ENCODE measurements at places on chromosomes 13 and 19.
A peak's percentile ranks its signal among the peaks of the same experiment; 100 is the strongest.

DNA sequence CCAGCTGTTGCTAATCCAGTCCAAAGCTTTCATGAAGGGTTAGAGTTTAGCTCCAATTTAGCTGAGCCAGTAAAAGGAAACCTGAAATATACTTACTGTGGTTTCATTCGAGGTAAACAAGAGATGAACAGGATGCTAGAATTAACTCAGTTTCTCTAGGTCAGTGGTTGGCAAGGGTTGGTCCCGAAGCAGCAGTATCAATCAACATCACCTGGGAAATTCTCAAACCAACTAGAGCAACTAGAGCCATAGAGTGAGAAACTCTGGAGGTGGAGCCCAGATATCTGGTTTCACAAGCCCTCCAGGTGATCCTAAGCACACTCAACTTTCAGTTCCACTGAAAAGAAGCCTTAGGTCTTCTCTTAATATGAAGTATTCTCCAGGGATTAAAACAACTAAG, 376.7 kb downstream of the OXGR1 start:
- DNase-seq = no peak

GRCh38 chr19:55679343-55680257, 4.6 kb downstream of the EPN1 start:
- no peak for DNase-seq

DNA sequence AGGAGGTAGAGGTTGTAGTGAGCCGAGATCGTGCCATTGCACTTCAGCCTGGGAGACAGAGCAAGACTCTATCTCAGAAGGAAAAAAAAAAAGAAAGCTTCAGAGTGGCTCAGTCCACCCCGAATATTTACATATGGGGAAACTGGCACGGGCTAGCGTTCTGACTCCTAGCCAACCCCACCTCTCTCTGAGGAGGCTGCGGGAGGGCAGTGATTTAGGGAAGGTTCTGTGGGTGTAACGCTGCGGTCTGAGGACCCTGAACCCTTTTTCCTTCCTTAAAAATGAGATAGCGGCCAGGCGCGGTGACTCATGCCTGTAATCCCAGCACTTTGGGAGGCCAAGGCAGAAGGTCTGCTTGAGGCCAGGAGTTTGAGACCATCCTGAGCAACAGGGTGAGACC, 5.0 kb downstream of the LRRC25 start:
- no peak for DNase-seq

GRCh38 chr13:95926231-95926630, 127.0 kb downstream of the UGGT2 start:
- DNase-seq = no peak

GRCh38 chr13:24122569-24122968, 38.0 kb upstream of the SPATA13 start:
- DNase-seq = no peak

DNA sequence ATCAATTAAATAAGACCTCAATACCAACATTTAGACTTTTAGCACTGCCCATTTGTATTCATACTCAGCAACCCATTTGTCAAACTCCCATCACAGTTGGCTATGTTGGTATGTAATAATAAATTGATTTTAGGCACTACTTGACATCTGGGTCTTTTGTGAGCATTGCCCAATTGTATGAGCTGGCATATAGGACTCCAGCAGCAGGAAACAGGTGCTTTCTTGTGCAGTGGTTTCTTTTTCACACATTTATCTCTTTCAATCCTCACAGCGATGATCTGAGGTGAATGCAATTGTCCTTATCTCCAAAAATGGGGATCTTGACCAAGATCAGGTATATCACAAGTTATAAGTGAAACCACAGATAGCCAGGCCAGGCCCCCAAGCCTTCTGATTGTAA, 96.9 kb upstream of the OXGR1 start:
- no peak for DNase-seq

- no peak for DNase-seq
These were observed 54.2 kb downstream of the PCDH9 start for GRCh38 chr13:67175836-67176459.

DNA sequence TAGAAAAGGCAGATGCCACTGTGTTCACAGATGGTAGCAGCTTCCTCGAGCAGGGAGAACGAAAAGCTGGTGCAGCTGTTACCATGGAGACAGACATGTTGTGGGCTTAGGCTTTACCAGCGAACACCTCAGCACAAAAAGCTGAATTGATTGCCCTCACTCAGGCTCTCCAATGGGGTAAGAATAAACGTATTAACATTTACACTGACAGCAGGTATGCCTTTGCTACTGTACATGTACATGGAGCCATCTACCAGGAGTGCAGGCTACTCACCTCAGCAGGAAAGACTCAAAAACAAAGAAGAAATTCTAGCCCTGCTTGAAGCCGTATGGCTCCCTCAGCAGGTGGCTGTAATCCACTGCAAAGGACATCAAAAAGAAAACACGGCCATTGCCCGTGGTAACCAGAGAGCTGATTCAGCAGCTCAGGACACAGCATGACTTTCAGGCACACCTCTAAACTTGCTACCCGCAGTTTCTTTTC, 197.7 kb downstream of the ZNF737 start:
- DNase-seq = no peak

DNA sequence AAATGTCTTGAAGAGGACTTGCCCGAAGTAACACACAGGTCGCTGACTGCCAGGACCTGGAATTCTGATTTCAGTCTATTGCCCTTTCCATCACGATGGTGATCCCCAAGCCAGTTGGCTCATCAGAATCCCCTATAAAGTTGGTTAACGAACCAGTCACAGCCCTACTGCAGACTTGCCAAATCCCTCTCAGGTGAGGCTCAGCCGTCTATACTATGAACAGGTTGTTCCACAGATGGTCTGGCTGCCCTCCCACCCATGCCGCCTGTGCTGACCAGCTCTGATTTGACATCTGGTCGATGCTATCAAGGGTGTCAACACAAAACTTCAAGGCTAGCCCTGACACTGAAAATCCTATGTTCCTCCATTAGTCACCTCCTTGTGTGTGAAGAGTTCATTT, 90.0 kb downstream of the RNASEH2B start:
- no peak for DNase-seq

GRCh38 chr19:18208098-18208951, 4.5 kb upstream of the RAB3A start:
- DNase-seq = peak; percentile 57

DNA sequence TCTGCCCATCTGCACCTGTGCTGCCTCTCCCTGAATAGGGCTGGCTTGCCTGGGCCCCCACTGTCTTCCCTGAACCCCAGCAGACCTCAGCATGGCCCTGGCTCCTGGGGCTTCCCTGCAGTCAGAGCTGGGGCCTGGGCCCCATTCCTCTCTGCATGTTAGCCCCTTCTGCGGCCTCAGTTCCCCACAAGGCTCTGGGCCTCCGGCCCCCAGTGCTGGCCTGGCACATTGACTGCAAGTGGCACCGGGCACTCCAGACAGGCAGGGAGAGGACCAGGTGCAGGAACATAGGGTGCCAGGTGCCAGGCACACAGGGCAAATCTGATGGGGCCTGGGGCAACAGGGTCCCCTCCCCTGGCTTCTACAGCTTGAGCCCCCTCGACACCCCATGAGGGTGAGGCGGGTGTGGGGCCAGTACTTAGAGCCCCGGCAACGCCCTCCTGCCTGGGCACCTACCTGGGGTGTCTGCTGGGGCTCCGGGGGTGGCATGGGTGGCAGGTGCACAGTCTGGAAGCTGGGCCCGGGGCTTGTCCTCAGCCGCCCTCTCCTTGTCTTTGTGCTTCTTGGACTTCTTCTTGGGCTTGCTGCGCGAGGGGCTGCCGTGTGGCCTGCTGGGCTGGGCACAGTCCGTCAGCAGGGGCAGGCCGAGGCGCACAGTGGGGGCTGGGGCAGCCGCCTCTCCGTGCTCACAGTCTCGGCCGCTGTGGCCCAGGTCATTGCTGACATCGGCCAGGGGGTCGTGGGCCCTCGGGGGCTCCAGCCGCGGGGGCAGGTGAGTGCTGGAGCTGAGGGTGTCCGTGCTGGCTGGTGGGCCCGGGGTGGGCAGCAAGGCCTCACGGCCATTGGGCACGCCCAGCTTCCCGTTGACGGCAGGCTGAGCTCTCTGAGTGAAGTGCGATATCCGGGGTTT, 12.3 kb upstream of the ISYNA1 start:
- no peak for DNase-seq

GRCh38 chr13:110593430-110594130, 21.8 kb upstream of the NAXD start:
- peak; percentile 56 for DNase-seq

- no peak for DNase-seq
These were observed 9.3 kb downstream of the IRF2BP1 start for GRCh38 chr19:45876411-45877197.

DNA sequence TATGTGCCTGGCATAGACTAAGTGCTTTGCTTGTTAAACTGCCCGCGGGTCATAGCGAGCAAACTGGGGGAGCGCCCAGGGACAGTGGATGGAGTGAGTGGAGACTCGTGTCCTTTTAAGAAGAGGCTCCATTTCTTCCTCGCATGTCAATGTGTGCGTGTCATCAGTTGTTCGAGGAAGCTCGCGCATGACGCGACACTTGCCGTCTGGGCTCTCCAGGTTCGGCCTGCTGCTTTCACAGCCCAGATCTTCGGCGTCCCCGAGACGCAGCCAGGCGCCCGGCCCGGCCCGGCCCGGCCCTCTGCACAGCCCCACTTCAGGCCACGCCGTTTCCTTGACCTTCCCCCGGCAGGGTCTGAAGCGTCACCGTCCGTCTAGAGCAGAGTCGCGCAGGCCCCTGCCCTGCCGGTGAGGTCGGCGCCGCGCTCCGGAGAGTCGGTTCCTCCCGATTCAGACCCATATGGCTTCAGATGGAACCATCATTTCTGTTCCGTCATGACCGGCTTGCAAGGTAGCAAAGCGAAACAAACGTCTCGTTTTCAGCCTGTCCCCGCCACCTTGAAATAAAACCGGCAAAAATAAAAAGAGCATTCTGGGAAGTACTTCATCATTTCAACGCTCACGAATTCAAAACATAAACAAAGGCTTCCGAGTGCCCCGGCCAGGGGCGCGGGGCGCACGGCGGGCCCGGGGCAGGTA, 599 bp upstream of the ARHGEF7 start:
- peak; percentile 11 for DNase-seq

DNA sequence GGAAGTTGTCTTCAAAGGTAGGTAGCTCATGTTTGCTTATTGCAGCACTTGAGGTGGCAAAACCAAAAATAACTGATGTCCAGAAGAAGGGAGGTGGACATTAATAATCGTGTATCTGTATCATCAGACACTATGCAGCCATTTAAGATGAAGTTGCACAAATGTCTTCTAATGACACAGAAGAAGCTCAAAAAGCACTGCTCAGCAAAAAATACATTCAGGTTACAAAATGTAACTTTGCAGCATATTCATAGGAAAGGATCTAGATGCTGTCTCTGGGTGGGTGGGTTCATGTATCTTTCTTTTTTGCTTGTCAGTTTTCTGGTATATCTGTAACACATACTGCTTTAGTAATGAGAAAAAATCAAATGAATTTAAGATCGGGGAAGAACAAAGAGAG, 247.8 kb downstream of the DNAJC15 start:
- DNase-seq = no peak

DNA sequence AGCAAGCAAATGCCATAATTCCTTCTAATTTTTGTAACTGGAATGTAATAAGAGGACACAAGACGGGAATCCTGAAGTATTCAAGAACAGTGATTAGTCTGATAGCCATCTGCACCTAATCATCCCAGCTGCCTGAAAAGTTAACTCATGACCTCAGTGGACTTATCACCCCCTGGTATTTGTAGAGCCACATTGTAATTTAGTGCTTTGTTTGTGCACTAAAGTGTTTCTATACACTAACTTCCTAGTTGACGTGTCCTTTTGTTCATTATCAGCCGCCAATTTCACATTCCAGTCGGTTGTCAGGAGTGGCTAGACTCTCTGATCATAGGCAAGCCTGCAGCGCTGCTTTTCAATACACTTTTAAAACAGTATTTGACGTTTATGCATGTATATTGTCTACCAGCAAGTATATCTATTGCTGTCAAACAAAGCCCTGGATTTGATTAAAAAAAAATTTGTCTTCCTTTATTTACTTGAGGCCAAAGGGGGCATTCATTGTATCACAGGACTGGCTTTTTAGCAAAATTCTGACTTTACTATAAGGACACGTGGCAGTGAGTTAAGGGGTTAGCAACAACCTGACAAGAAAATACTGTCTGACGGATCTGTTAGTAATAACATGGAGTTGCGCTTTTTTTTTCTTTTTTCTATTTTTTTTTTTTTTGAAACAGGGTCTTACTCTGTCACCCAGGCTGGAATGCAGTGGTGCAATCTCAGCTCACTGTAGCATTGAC, 10.4 kb upstream of the SOX21 start:
- DNase-seq = no peak

DNA sequence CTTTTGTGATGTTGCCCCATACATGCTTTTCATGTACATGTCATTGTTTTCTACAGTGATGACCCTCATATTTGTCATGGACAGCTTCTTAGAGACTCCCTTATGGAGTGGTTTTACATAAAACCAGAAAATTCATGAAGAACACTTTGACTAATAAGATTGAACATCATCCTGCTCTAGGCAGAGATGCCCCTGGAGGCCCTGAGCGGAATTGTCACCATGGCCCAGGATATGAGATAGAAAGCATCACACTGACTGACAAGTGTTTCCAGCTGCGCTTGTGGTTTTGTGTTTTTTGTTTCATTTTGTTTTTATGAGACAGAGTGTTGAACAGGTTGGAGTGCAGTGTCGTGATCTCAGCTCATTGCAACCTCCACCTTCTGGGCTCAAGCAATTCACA, 22.2 kb downstream of the ZNF701 start:
- DNase-seq = no peak

DNA sequence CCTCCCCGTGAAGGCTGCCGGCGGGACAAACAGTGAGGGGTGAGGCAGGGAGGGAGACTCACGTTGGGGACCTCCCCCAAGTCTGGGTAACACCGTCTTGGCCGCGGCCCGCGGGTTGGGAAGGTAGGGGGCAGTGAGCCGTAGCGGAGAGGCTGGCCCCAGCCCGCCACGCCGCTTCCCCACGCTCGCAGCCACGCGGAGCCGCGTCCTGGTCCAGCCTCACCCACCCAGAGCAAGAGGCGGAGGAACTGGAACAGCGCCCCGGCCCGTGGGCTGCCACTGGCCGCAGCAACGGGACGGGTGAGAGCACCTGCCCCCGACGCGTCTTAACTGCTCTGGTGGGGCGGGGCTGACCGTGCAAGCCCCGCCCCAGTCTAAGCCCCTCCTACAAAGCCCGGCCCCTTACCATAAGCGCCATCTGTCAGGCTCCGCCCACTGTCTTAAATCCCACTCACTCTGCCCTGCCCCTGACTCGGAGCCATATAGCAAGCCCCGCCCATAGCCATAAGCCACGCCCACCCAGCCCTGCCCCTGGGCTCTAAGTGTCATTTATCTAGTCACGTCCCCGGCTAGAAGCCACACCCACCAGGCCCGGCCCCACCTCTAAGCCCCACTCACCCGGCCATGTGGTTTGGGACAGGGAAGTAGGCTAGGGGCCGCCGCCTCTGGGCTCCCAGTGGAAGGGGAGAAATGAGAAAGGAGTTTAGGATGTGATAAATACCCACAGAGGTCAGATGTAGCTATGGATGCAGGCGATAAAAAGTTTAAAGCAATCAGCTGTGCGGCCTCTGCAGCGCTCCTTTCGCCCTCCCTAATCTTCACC, 2.1 kb upstream of the CCL25 start:
- peak; percentile 89 for DNase-seq

All from CD4-positive, alpha-beta T cell treated with Interleukin-10 for 1 hour (primary cell).